ENCODE measurements at places on chromosomes 2 and 18.

DNA sequence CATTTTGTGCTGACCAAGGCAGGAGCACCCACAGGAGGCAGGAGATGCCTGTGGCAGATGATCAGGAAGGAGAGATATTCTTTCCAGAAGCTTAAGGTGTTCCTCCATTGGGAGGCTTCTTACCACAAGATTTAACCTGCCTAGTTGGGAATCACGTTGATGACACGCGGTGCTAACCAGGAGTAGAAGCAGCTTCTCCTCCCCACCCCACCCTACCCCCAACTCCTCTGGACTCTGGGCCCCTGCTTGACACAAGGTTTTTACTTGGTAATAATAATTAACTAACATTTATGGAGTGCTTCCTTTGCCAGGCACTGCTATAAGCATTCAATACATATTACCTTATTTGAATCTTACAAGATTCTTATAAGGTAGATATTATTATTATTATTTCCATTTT lies 62.5 kb upstream of the PAPOLG start:
- no peak for DNase-seq

GRCh38 chr18:23837591-23837990 lies 148.3 kb downstream of the LAMA3 start:
- DNase-seq = no peak

GRCh38 chr2:236827997-236828396 lies 257.7 kb upstream of the COPS8 start:
- no peak for DNase-seq

GRCh38 chr18:3560755-3561154 lies 110.8 kb downstream of the TGIF1 start:
- no peak for DNase-seq

Data from nucleus accumbens (tissue), 56 donors.